Astrocyte of the hippocampus (primary cell): ENCODE measurements at places on chromosomes 11 and 22.
A peak's percentile ranks its signal among the peaks of the same experiment; 100 is the strongest.

DNA sequence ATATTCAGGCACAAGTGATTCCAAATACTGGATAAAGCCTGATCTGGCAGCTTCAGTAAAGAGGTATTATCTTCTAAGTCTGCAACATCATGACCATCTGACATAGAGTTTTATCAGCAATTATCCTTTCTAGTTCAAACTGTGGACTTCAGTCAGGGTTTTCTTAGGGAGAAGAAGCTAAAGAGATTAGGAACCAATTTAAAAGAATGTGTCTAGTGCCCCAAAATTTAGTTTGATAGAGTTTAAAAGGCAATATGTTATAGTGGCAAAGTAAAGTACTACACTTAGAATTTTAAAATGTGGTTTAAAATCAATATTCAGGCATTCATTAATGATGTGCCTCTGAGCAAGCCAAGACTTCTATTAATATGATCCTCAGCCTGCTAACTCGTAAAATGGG is 5.4 kb downstream of the PAK1 start:
- DNase-seq, result no peak

GRCh38 chr11:298406-299065 is 790 bp downstream of the IFITM5 start:
- DNase-seq, result no peak

GRCh38 chr11:1484695-1485503 is 1.7 kb downstream of the MOB2 start:
- DNase-seq, result no peak

GRCh38 chr22:46163557-46163888 is 13.2 kb downstream of the PPARA start:
- no peak for DNase-seq

GRCh38 chr11:115471367-115471766 is 32.8 kb downstream of the CADM1 start:
- peak; percentile 29 for DNase-seq

DNA sequence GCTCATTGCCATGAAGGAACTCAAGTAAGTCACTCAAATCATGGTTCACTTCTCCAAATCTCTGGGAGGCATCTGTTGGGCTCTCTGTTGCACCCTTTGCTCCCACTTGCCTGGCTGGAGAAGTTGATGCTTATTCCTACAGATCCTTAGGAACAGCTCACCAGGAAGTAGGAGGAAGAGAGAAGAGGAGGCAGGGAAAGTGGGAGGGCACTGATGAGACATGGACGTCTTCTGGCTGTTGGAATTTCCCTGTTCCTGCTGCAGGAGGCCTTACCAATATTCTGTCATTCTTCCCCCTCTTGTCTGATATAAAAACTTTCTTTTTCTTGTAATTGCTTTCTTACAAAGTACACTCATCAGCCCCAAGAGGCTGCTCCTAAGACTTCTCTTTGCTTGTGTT is 13.6 kb downstream of the POLR2F start:
- DNase-seq, result no peak

- no peak for DNase-seq
Measured at GRCh38 chr11:44518968-44519550, 46.4 kb upstream of the CD82 start.

DNA sequence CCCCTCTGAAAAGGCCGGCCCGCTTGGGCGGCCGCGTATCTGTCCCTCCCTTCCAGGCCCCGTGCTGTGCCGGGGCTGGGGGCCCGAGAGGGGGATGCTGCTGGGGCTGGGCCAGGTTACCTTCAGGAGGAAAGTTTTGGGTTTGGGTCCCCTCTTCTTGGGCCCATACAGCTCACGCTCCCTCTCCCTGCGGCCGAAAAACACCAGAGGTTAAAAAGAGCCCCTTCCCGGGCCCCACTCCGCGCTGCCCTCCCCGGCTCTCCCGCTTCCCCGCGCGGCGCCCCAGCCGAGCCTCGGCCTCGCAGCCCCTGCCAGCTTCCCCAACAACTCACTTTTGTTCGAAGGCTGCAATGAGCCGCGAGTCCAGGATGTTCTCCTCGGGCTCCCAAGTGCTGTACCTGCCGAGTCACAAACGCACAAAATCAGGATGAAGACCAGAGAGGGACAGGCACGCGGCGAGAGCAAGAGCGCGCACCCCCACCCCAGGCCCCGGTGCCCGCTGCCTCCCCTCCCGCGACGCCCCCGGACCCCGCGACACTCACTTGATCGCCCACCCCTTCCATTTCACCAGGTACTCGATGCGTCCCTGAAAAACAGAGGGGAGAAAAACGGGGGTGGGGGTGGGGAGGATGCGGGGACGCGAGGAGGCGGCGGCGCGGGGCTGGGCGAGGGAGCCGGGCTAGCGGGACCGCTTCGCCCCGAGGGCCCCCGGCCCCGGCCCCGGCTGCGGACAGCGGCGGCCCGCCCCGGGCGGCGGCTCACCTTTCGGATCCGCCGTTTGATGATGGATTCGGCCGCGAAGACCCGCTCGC is 450 bp downstream of the CBX6 start:
- peak; percentile 54 for DNase-seq

DNA sequence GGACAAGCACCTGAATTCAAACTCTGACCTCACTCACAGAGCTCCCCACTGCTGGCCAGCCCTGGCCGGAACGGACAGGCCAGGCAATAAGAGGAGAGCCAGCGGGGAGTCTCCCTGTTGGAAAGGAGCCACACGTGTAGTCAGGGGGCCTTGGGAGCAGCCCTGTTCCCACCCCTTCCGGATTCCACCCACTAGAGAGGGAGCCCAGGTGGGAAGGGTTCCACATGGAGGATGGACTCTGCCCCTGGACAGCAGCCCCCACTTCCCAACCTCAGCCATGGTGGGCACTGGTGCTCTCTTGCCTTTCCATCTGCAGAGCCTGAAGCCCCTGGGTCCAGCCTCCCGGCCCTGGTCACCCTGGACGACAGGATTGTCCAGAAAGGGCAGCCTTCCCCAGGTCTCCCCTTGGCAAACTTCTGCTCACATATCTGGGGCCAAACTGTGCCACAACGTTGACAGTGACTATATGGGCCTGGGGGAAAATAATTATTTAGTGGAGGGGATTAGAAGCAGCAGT is 7.5 kb upstream of the APOBEC3A start:
- DNase-seq, result no peak

DNA sequence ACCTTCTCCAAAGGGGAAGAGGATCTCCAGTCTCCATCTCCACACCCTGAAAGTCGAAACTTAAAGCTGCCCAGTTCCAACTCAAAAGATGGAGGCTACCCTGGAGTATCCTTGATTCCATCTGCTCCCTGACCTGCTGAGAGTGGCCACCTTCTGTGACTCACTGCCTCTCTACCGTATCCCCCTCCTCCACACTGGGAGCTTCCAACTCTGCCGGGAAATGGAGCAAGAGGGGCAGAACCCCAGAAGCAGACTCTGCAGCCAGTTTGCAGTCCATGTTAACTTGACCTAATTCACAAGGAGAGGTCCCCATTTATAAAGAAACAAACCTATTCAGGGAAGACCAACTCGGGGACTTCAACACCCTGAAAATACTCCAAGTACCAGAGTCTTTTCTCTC is 22.0 kb upstream of the IRAG1 start:
- no peak for DNase-seq

- no peak for DNase-seq
Measured at GRCh38 chr22:48663297-48663696, 1164.4 kb downstream of the BRD1 start.

DNA sequence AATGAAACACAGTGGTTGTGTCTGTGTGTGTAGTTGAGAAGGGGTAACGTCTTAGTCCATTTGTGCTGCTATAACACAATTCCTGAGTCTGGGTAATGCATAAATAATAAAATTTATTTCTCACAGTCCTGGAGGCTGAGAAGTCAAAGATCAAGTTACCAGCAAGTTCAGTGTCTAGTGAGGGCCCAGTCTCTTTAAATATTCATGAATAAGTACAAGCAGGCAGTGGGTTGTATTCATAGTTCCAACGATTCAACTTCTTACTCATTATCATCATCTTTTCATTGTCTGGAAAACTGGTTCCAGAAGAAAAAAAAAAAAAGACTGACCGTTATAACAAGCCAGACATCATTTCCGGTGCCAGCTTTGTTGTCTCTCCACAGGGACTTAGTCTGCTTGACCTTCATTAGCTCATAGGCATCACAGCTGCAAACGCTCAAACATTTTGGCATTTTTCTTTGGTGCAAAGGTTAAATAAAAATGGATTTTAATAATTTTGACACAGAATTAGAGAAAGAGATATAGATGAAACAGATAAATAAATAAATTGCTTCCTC is 1297.5 kb downstream of the LRRC4C start:
- no peak for DNase-seq
